ENCODE measurements at places on chromosomes 11 and 22.

- DNase-seq = no peak
Measured at GRCh38 chr11:111765320-111765983, 737 bp downstream of the PPP2R1B start.

DNA sequence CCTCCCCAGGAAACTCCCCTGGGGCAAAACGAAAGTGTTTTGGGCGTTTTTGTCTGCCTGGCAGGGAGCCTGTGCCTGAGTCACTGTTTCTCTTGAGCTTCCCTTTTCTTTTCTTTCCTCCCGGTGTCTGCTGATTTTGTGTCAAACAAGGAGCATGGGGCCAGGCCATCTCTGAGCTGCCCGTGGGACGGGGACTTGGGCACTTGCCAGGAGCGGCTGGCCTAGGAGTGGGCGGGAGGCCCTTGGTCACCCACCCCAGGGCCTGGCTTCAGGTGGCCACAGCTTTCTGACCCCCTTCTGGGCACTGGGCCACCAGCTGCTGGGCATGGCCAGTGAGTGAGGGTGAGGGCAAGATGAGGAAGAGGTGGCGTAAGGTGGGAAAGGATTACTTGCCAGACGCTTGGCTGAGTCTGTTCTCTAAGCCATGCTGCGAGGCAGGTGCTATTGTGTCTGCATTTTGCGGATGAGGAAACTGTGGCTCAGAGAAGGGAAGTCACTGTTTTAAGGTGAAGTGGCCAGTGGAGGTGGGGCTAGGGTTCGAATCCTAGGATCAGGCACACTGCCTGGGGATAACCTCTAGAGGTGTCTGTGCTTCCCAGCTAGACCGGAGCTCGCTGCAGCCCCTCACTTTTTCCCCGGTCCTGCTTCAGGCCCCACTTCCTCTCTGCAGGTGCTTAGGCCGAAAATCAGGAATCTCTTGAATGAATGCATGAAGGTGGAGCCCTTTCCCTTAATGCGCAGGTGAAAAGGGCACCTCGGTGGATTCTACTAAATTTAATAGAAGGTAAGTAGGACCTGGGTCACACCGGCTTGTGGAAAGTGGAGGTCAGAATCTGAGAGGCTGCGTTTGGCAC is 7.8 kb upstream of the NFAM1 start:
- DNase-seq = no peak

- DNase-seq = no peak
Measured at GRCh38 chr11:70606248-70606950, 208.1 kb downstream of the CTTN start.

- DNase-seq = no peak
Measured at GRCh38 chr11:80686889-80687288, 1246.1 kb upstream of the TENM4 start.

- DNase-seq = peak; percentile 38
Measured at GRCh38 chr11:133966921-133967598, 10.3 kb upstream of the IGSF9B start.

DNA sequence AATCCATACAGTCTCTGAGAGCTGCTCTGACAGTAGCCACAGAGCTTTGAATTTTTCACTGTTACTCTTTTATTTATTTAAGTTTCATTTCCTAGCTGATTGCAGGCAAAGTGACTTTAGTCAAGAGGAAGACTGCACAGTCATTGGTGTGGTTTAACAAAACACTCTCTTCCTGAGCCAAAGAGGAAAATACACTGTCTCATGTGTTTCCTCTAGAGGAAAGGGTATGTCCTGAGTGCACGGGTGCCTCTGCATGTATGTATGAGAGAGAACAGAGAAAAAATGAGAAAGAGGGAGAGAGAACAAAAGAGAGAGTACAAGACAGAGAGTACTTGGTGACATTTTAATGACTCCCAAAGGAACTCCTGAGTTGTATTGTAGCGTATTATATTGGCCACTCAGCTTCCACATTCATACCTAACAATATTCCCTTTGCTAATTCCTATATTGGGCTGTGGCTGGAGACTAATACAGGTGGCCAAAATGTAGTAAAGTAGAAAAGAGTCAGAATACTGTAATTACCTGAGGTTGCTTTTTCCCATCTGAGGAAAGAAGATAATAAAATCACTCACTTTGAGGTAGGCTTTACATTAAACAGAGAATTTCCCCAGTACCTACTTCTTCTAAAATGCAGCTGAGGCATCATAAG is at the start of gene OR4D9:
OR4D9 (plus strand) TSS at position 599 of the 649 bp plus-strand sequence. CDS start 3,374 bp downstream, outside the sequence.
- no peak for DNase-seq

DNA sequence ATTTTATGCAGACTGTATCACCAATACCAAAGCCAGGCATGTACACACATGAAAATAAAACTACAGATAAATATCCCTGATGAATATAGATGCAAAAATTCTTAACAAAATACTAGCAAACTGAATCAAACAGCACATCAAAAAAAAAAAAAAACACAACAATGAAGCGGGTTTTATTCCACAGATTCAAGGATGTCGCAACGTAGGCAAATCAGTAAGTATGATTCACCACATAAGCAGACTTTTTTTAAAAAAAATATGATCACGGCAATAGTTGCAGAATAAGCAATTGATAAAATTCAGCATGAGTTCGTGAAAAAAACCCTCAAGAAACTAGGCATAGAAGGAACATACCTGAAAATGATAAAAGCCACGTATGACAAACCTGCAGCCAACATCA is 21.3 kb downstream of the OR51F1 start:
- DNase-seq = no peak

- DNase-seq = no peak
Measured at GRCh38 chr11:70707821-70708220, 309.5 kb downstream of the CTTN start.
